ENCODE measurements at places on chromosomes 1 and 21.

DNA sequence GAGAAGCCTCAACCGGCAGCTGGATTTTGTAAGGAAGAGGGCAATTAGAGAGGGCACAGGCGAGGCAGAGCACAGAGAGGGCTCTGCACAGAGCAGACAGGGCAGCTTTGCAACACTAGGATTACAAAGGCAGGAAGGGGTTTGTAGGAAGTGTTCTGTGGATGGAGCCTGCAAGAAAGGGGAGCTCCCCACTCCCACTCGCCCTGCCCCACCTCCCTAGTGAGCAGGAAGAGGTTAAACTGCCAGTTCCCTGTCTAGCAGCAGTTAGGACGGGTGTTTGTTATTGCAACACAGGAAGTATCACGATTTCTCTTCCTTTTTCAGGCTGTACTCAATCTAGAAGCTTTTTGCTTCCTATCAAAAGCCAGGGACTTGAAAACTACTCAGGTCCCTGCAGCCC lies 63.3 kb upstream of the LRRC8D start:
- DNase-seq: no peak

DNA sequence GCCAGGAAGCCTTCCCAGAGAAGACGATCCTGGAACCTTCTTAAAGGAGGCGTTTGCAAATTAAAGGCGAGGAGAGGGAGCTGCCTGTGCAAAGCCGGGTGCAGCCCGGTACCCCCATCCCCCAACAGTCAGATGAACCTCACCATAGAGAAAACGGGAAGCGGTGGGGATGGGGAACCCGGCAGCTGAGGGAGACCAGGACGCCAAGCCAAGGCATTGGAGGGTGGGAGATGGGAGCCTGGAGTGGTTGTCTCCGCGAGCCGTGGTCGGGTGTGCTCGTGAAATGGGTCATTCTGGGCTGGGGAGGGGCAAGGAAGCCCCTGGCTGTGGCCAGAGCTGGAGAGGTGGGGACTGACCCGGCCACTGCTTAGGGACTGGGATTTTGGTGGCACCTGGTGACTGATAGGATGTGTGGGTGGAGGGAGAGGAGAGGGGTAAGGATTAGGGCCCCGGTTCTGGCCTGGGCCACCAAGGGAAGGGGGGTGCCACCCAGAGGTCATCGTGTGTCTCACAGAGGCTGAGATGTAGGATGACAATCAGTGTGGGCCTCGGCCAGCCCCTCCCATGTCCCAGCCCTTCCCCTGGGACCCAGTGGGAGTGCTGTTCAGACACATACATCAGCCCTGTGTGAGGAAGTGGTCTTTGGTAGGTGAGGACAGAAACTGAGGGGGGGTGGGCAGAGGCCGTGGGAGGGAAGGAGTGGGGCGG lies 676 bp upstream of the PADI2 start:
- DNase-seq: no peak

DNA sequence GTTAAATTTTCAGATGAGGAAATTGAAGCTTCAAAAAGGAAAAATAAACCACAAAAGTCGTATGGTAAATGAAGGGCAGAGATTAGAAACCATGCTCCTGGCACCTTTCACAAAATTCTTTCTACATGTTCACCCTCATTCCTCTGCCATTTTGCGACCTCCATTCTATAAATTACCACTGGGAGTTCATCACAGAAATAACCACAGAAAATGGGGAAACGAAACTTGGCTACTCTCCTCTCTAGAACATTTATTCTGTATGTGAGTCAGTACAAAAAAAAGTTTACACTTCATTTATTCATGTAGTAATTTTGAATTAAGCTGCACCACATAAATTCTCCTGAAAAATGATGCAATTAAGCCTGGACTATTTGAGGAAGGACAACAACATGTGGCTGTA lies 320.9 kb upstream of the C1orf87 start:
- DNase-seq: no peak

GRCh38 chr1:175906370-175906769 lies 163.0 kb upstream of the TNR start:
- DNase-seq: no peak

GRCh38 chr1:46197964-46198811 lies at the start of gene POMGNT1:
Gene POMGNT1 (minus strand): TSS chr1:46198434. CDS start chr1:46197821, 613 bp downstream.
- peak; percentile 78 for DNase-seq

DNA sequence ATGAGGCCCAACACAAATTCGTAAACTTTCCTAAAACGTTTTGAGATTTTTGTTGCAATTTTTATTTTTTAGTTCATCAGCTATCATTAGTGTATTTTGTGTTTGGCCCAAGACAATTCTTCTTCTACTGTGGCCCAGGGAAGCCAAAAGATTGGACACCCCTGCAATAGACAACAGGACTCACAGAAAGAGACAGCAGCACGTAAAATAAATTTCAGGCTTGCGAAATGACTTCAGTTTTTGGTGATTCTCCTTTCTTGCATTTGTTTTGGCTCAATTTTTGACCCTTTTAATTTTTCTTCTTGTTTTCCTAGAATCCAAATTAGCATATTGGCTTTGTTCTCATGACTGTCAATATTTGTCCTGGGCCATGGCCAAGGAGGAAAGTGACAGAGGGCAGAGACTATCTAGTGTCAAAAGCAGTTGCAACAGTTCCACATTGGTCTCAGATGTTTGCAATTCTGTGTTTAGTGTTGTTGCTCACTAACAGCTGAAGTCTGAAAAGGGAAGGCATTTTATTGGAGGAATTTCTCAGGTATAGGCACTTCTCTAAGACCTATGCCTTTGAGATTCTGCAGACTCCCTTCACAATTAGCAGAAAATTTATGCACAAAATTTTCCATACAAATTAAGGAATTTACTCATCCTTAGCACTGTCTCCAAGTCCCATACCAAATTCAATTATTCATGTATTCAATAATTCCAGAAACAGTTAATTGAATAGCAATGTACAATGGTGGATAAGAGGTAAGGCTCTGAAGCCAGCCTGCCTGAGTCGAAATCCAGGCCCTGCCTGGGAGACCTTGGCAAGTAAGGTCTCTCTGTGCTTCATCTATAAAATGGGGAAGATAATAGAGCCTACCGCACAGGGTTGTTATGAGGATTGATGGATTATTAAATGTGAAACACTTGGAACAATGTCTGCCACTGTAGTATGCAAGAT lies 160.9 kb upstream of the IVNS1ABP start:
- no peak for DNase-seq

DNA sequence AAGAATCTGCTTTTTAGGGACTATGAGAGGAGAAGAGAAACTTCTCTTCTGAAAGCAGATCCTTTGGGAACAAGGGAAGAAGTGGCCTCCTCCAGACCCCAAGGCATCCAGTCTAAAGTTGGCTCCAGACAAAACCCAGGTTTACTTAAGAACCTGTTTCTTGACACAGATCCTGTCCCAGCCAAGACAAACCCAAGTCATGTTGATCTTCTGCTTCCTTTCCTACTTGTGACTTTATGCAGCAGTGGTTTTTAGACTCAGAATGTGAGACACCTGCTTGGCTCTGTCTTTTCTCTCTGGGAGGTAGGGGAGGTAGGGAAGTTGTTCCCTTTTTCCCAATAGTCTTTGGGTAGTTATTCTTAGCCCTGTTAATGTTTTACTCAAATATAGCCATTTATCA lies 38.3 kb downstream of the ELAPOR1 start:
- DNase-seq: no peak

GRCh38 chr21:33198346-33199099 lies 31.2 kb upstream of the IFNAR2 start:
- DNase-seq: peak; percentile 21

DNA sequence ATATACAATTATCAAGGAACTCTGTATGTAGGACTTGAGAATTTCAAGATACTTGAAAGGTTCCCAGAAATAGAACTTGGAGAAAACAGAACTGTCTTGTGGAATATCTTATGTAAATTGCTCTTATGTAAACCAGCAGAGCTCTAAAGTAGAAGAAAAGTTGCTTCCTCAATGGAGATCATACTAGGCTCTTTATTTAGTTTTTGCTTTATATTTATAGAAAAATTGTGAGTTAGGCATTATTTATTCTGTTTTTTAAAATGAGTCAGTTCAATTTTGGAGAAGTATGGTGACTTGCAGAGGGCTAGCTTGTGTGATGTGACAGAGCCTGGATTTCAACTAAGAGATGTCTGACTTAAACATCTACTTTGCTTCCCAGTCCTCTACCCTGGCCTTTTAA lies 40.4 kb downstream of the ATP6V1G3 start:
- DNase-seq: no peak

DNA sequence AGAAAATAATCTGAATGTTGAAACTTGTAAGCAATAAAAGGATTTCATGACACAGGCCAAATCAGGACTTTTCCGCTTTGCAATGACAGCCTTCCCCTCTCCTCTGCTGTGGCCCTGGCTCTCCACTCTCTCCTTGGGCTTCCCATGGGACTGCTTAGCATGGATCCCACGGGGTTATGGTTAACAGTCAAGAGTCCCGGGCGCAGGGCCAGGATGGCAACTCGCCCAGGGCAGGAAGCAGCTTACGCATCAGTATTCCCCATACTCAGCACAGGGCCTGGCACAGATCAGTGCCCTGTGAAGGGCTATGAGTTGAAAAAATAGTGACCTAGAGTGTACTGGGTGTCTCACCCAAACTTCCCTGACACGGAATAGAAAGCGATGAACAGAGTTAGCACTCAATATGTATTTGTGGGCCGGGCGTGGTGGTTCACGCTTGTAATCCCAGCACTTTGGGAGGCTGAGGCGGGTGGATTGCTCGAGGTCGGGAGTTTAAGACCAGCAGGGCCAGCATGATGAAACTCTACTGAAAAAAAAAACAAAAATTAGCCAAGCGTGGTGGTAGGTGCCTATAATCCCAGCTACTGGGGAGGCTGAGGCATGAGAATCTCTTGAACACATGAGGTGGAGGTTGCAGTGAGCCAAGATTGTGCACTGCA lies 29.1 kb upstream of the GRHL3 start:
- no peak for DNase-seq

DNA sequence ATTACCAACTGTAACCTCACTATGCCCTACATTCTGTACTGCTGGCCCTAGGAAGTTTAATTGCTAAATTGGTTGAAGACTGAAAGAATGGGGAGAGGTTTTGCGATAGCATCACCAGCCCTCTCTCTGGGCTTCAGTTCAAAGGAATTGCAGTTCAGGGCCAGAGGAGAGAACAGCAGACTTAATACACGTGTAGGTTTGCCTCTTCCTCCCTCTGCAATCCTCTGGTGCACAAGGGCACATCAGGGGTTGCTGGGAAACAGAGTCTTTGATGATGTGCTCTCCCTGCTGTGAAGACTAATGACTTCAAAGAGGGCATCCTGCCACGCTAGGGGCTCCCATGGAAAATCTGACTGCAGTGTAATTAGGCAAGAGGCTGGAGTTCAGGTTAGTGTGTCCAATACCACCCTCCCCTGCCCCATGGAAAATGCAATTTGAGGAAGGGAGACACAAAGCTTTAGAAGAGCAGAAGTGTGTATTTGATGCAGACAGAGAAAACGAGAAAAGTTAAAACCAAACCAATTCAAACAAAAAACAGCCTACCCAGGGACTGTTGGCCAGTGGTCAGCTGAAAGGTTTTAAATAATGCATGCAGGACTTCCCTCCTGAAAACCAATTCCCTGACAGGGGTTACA lies 167.9 kb downstream of the ASTN1 start:
- DNase-seq: no peak
